ENCODE measurements at places on chromosomes 6 and 20.

- H3K4me3 ChIP-seq: no peak overlapping the region
- no peaks in the 10 kb centered on the region for H3K36me3 ChIP-seq
- peaks cover 11% of the 10 kb centered on the region for H3K27me3 ChIP-seq
These were observed 10.6 kb upstream of the BAK1 start for GRCh38 chr6:33590531-33591198.

DNA sequence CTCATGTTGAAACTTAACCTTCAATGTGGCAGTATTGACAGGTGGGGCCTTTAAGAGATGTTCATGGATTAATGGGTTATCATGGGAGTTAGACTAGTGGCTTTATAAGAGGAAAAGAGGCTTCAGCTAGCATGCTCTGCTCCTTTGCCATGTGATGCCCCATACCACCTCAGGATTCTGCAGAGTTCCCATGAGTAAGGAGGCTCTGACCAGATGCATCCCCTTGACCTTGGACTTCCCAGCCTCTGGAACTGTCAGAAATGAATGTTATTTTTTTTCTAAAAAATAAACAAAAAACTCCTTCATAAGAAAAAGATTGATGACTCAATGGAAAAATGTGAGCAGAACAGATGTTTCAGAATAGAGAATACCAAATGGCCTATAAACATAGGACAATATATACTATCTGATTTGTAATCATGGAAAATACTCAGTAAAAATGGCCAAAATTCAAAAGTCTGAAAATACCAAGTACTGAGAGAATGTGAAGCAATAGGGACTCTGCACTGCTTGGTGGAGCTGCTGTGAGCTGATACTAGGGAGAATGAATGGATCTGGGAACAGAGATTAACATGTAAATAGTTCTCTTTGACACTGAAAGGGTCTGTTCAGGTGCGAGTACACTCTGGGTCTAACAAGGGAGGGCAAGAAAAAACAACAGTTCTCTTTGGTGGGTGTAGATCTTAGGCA is 7.4 kb upstream of the TRIM39 start:
- peaks cover 5% of the 10 kb centered on the region for H3K4me1 ChIP-seq
- DNase-seq: no peak
- H3K27ac ChIP-seq: no peak overlapping the region
- peaks cover 3% of the 10 kb centered on the region for H3K27me3 ChIP-seq

- peaks cover 12% of the 10 kb centered on the region for H3K36me3 ChIP-seq
- no peak overlapping the region for H3K4me3 ChIP-seq
- no peak overlapping the region for H3K27ac ChIP-seq
These were observed 4.6 kb downstream of the RAET1G start for GRCh38 chr6:149918151-149918905.

GRCh38 chr20:15986690-15987089 is 586.6 kb downstream of the KIF16B start:
- H3K4me1 ChIP-seq: no peaks in the 10 kb centered on the region
- no peak overlapping the region for H3K27ac ChIP-seq
- DNase-seq: no peak
- H3K27me3 ChIP-seq: no peaks in the 10 kb centered on the region
- no peaks in the 10 kb centered on the region for H3K36me3 ChIP-seq

DNA sequence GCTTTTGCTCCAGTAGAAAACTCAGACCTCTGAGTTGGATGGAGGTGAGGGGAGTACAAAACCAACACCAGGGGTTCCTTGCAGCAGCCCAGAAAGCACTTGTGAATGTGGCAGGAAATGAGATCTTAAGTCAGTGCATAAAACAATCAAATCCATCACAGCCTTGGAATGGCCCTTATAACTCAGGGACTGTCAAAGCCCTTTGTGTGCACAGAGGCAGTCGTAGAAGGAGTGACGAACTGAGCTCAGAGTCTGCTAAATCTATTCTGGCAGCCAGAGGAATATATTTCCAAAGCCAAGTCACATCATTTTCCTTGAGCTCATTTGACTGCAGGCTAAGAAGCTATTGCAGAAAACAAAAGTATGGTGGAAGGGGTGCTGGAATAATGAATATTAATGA is 676.6 kb downstream of the DHX35 start:
- H3K4me1 ChIP-seq: no peaks in the 10 kb centered on the region
- no peak for DNase-seq
- no peaks in the 10 kb centered on the region for H3K36me3 ChIP-seq
- H3K27ac ChIP-seq: no peak overlapping the region
- H3K4me3 ChIP-seq: no peak overlapping the region

DNA sequence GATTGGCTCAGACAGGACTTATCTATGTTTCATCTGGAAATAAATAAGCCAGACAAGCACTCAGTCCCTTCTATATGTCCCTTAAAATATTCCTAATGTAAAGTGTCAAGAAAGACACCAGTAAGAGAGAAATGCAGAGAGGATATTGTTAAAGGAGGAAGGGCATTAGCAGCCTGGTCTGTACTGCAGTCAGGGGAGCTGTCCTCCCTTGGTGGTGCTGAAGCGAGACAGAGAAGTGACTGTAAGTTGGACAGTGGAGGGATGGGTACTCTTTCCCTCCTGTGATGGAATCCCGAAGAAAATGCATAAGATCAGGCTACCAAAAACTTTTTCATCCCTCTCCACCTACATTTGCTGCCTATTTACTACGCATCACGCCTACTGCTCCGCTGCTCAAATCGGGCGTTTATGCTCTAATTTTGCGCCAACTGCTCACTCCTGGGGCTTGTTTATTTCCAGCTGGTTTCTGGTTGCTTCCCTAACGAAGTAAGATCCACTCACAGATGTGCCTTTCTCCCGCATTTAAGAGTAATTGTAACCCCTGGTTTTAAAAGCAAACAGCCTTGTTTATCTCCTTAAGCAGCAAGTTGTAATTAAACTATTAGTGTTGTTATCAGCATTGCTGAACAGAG is 35.2 kb downstream of the PHACTR1 start:
- H3K27ac ChIP-seq: no peak overlapping the region
- no peaks in the 10 kb centered on the region for H3K36me3 ChIP-seq
- DNase-seq: peak; percentile 82

- no peak for DNase-seq
- H3K4me1 ChIP-seq: peaks cover 4% of the 10 kb centered on the region
- H3K27ac ChIP-seq: no peak overlapping the region
- no peaks in the 10 kb centered on the region for H3K36me3 ChIP-seq
- no peaks in the 10 kb centered on the region for H3K27me3 ChIP-seq
These were observed 221.1 kb upstream of the PREP start for GRCh38 chr6:105624021-105624420.

GRCh38 chr20:44056010-44056698 is 130.8 kb downstream of the JPH2 start:
- no peaks in the 10 kb centered on the region for H3K36me3 ChIP-seq
- H3K4me1 ChIP-seq: no peaks in the 10 kb centered on the region
- H3K4me3 ChIP-seq: no peak overlapping the region
- peaks cover 2% of the 10 kb centered on the region for H3K27me3 ChIP-seq

- no peaks in the 10 kb centered on the region for H3K36me3 ChIP-seq
- no peak for DNase-seq
- no peak overlapping the region for H3K27ac ChIP-seq
- no peak overlapping the region for H3K4me3 ChIP-seq
These were observed 16.7 kb upstream of the SMLR1 start for GRCh38 chr6:130810307-130811030.

DNA sequence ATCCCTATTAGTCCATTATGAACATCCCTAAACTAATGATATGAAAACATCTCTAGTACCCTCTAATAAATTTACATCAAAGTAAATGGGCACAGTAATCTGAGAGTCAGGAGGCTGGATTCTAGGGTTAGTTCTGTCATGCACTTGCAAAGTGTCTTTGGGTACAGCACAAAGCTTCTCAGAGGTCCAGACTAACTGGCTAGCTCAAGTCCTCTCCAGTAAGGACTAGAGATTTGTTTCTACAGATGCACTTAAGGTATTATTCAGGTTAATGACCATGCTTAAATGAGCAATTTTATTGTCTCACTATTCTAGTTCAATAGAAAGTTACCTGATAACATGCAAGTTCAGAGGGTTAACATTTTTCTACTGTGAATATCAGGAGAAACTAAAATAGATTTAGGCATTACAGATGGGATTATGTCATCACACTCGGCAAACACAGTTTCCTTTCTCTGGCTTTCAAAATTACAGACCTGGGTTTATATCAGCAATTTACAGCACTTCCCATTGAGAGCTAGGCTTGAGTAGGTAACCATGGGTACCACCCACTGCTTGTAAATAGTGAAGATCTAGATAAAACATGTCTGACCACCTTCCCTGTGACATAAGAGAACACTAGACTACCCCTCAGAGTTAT is 402.9 kb upstream of the RUNX2 start:
- H3K27ac ChIP-seq: peak overlapping the region; percentile 59
- H3K4me1 ChIP-seq: no peaks in the 10 kb centered on the region
- H3K4me3 ChIP-seq: no peak overlapping the region
- H3K36me3 ChIP-seq: no peaks in the 10 kb centered on the region
- peak; percentile 9 for DNase-seq

GRCh38 chr6:20135677-20136268 is 76.5 kb downstream of the MBOAT1 start:
- peaks cover 29% of the 10 kb centered on the region for H3K4me1 ChIP-seq
- H3K4me3 ChIP-seq: no peak overlapping the region
- H3K27ac ChIP-seq: no peak overlapping the region
- no peak for DNase-seq
- no peaks in the 10 kb centered on the region for H3K36me3 ChIP-seq

GRCh38 chr6:31144296-31144969 is 5.6 kb upstream of the PSORS1C2 start:
- peaks cover 5% of the 10 kb centered on the region for H3K27me3 ChIP-seq
- H3K4me1 ChIP-seq: peaks cover 20% of the 10 kb centered on the region
- H3K27ac ChIP-seq: no peak overlapping the region
- no peak overlapping the region for H3K4me3 ChIP-seq
- DNase-seq: no peak
- peaks cover 6% of the 10 kb centered on the region for H3K36me3 ChIP-seq

DNA sequence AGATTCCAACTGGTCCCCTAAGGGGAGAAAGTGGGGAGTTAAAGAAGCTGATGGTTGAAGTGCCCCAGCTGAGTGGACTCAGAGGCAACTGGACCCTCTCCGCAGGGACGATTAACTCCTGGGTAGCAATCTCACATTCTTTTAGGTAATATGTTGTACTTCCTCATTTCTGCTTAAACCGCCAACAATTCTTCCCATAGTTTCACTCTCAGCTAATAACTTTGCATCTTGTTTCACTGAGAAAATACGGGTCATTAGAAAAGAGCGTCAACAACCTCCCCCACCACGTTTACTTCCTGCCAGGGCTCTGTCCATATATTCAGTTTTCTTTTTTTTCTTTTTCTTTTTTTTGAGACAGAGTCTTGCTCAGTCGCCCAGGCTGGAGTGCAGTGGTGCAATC is 39.5 kb upstream of the CHD6 start:
- no peaks in the 10 kb centered on the region for H3K36me3 ChIP-seq
- no peak for DNase-seq
- H3K27ac ChIP-seq: no peak overlapping the region
- no peak overlapping the region for H3K4me3 ChIP-seq
- peaks cover 3% of the 10 kb centered on the region for H3K27me3 ChIP-seq

DNA sequence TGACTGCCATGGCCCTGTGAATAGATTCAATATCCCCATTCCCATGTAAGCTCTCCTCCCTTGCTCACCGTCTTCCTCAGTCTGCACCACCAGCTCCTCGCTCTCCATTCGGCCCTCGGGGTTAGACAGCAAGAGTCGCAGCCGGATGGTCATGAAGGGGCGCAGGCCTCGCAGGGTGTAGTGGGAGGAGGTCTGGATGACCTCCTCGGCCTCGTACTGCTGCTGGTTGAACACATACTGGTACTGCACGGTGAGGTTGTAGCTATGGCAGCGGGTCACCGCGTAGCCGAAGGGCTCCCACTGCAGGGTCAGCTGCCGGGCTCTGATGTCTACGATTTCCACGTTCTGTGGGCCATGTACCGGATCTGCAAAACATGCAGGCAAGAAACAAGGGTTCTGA is 717.5 kb downstream of the PTPRT start:
- H3K36me3 ChIP-seq: no peaks in the 10 kb centered on the region
- H3K27me3 ChIP-seq: peaks cover 13% of the 10 kb centered on the region
- no peaks in the 10 kb centered on the region for H3K4me1 ChIP-seq
- H3K4me3 ChIP-seq: no peak overlapping the region
- no peak overlapping the region for H3K27ac ChIP-seq
- no peak for DNase-seq

DNA sequence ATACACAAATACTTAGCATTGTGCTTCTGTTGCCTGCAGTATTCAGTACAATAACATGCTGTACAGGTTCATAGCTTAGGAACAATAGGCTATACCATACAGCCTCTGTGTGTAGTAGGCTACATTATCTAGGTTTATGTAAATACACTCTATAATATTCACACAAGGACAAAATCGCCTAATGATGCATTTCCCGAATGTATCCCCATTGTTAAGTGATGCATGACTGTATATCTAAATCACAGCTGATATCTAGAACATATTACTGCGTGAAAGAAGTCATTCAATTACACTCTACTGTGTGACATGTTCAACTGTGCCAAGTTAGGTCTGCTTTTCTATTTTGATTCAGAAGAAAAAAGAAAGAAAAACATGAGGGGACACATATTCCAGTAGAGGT is 633.5 kb downstream of the RFPL4B start:
- no peaks in the 10 kb centered on the region for H3K4me1 ChIP-seq
- H3K36me3 ChIP-seq: no peaks in the 10 kb centered on the region
- no peak overlapping the region for H3K4me3 ChIP-seq
- DNase-seq: no peak
- no peaks in the 10 kb centered on the region for H3K27me3 ChIP-seq

GRCh38 chr6:110410511-110410910 is 4.9 kb downstream of the DDO start:
- H3K36me3 ChIP-seq: no peaks in the 10 kb centered on the region
- H3K27me3 ChIP-seq: no peaks in the 10 kb centered on the region
- no peak overlapping the region for H3K27ac ChIP-seq
- no peak overlapping the region for H3K4me3 ChIP-seq

DNA sequence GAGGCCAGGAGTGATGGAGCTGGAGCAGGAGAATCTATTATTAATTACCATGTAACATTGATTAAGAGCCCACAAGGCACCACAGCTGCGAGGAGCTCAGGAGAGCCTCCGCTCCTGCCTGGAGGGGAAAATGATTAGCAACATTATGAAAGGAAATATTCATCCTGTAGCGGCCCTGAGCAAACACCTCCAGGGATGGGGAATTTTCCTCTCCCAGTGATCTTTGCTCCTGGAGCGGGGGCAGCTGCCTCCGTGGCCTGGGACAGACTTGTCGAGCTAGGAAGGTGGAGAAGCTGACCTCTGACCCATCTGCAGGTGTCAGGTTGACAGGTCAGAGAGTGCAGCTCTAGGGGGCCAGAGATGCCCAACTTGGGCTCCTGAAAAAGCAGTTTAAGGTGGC is 40.1 kb upstream of the SIRPA start:
- H3K4me1 ChIP-seq: peaks cover 35% of the 10 kb centered on the region
- DNase-seq: no peak
- no peak overlapping the region for H3K27ac ChIP-seq
- H3K4me3 ChIP-seq: no peak overlapping the region
- H3K27me3 ChIP-seq: peaks cover 3% of the 10 kb centered on the region

Data from endothelial cell (in vitro differentiated cells).